ENCODE measurements at places on chromosomes 5 and 9.

DNA sequence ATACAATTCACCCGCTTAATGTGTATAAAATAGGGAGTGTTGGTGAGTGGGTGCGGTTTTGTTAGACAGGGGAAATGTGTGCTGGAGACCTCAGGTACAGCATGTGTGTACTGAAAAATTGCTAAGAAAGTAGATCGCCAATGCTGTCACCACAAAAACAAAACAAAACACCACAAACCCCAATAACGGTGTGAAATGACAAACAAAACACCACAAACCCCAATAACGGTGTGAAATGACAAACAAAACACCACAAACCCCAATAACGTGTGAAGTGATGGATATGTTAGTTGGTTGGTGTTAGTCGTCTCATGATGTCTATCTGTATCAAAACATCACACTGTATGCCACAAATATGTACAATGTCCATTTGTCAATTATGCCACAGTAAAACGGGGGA lies 14.2 kb upstream of the GFPT2 start:
- DNase-seq: no peak

DNA sequence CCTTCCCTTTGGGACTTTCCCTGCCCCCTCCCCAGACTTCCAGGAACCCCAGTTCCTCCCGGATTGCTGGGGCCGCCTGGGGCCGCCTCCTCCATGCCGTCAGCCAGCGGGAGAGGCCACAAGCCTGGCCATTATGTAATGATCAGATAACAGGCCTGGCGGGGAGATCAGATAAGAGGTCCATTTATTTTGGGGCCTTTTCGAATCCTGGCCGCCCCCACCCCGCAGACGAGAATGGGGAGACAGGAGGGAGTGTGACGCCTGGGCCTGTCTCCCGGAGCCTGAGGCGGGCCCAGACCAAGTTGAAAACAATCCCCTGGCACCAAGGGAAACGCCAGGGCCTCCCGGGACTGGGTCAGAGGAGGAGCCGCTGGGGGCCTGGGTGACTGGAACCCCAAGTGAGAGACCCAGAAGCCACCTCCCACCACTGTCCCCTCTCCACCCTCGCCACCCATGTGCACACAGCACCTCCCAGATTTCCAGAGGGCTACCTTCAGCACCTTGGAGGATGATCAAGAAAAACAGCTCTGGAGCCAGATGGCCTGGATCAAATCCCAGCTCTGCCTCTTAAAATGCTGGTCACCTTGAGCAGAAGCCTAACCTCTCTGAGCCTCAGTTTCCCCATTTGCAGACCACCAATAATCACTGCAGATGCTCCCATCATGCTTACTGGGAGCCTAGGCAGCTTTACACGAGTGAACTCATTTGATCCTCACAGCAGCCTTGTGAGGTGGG lies 7.8 kb downstream of the ENG start:
- DNase-seq: no peak

DNA sequence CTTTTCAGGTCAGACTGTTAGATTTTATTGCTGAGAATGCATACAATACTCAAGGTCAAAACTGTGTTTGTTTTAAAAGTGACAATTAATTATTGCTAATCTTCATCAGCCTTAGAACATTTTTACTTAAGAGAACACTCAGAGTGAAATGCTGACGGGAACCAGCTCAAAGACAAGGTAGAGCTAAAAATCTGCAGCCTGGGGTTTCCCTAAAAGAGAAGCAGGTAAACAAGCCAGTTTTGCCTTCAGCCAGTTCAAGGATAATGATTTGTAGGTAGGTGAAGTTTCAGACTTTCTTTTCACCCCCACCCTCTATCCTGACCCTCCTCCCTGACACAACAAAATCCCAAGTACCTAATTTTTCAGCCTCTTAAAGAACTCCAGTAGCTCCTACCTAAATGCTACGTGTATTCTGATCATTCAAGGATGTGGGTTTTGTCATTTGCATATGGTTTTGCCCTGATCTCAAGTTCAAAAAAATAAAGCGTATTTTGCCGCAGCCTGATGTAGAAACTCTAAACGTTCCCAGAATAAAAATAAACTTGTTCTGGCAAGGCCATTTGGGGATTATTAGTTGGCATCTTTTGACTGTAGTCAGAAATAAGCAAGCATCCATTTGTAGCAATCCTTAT lies 407.2 kb downstream of the EFNA5 start:
- no peak for DNase-seq

DNA sequence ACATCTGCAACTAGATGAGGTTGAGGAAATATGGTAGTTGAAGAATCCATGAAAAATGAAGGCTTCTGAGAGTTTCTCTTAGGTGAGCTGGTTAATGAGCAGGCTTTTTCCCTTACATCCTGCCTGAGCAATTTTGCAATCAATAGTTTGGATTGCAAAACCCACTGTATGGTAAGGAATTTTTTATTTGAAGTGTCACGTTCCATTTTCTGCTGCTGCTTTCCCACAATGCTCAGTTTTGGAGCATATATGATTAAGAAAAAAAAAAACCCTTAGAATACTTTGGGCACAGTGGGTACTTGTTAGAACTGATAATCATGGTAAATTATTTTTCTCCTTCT lies 144.2 kb downstream of the PCSK1 start:
- DNase-seq: no peak

Data from inflammatory macrophage treated with lipopolysaccharide for 1 hour (primary cell).